ENCODE measurements at places on chromosomes 7 and 10. TPM values are rescaled to one million over a fixed set of nuclear protein-coding genes. Genes with fewer than 3 reads are reported as not detected.

GRCh38 chr7:106358103-106358663 lies 73.4 kb upstream of the NAMPT start:
- DNase-seq: no peak

DNA sequence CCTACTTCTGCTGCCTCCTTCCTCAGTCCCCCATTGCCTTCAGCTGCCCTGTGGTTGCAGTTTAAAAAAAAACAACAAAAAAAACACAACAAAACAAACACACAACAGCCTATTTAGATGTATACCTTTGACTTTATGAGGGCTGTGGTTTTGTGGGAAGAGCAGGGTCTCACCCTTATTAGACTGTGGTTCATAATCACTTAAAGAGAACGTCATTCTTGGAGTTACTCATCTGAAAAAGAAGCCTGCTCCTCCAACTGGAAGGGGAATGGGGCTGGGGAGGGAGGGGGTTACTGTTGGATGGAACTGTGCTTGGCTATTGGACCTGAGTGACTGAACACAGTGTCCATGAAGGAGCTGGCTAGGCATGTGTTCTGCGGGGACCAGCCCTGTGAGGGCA lies 48.1 kb downstream of the SDK1 start:
- no peak for DNase-seq

CDHR3 gene
- total RNA-seq: 0.92 TPM

ERVW-1 gene
- total RNA-seq: not detected

LSM8 gene
- total RNA-seq: 54.4 TPM

PNLIPRP3 gene
- total RNA-seq: not detected

PLXNA4 gene
- 45.4 TPM for total RNA-seq

- peak; percentile 67 for DNase-seq
These were observed 25.8 kb downstream of the TES start for GRCh38 chr7:116236020-116236630.

DNA sequence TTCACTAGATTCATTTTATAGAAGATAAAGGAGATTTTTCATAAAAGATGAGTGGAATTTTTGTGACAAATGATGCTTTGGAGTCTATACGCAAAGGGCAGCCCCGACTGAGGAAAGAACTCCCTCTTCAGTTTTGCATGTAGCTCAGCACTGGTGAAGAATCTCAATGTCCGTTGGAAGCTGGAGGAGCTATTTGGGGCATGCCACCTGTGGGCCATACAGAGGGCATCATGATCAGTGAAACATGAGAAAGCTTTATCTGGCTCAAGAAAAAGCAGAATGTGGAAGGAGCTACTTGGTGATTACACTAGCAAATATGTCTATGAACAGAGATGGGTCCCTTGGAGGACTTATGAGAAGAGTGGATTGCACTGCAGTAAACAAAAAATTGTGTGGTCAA lies 1359.3 kb downstream of the REEP3 start:
- DNase-seq: no peak

SRGN gene
- total RNA-seq: 168 TPM

DNA sequence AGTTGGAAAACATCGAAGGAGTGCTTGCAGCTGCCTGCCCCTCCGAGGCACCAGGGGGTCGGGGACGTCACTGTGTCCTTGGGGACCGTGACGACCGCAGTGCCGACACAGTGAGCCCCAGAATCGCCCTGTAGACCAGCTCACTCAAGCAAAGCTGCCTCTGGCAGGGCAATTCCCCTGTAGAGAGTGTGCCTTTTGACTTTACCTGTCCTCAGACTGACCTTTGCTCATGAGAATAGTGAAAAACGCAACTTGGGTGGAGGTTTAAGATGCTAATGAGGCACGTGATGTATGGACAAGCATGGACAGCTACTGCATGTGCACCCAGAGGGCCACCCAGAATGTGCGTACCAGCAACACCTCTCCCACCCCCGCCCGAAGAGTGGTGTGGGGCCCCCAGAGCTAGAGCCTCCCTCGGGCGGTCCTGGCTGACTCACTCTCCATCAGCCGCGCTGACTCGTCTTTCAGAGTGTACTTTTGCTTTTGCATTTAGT lies 271.9 kb downstream of the ADARB2 start:
- no peak for DNase-seq

DNA sequence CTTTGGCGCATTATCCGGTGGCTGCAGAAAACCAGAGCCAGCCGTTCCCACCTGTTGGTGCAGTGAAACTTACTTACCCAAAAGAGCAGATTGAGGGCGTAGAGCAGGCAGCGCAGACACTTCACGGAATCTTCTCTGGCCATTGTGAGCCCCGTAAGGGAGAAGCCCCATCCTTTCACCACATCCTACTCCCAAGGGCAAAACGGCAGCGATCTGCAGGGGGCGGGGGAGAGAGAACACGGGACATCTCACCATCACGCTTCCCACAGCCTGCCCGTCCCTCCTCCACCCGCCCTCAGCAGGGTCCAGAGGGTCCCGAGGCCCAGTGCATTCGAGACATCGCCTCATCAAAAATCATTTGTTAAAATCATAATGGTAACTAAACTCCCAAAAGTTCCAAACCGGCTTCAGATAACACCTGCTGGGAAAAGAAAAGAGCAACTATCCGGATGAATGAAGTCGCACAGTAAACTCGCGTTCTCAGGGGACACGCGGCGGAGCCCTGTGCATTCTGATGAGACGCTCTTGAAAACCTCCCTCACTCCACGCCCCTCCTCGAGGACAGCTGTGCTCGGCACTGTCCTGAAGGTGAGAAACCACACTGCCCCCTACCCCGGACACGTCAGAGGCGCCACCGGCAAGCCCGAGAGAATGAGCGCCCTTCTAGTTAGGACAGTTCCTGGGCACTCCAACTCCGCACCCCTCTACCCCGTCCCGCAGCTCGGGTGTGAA lies 1.2 kb downstream of the TSPAN12 start:
- DNase-seq: peak; percentile 21

- DNase-seq: no peak
These were observed 578 bp downstream of the CACUL1 start for GRCh38 chr10:118754229-118754555.

GRCh38 chr10:102371295-102371694 lies 24.2 kb upstream of the NFKB2 start:
- DNase-seq: no peak

TRIM4 gene
- total RNA-seq: 26.7 TPM

DNA sequence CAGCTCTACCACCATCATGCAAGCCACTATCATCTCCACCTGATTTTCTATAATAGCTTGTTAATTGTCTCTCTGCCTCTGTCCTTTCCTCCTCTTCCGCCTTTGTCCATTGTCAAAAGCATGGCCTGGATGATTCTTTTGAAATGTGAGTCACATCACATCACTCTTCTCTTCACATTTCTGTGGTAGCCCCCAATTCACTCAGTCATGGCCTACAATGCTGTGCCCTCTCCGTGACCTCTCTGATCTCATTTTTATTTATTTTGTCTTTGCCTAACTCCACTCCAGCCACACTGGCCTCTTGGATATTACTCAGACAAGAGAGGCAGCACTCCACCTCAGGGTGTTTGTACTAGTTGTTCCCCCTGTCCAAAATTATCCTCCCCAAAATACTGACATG lies 4.9 kb upstream of the ABCB4 start:
- no peak for DNase-seq

ASIC3 gene
- total RNA-seq: 3.2 TPM

GRCh38 chr7:3754493-3755341 lies 453.7 kb downstream of the SDK1 start:
- no peak for DNase-seq

DNA sequence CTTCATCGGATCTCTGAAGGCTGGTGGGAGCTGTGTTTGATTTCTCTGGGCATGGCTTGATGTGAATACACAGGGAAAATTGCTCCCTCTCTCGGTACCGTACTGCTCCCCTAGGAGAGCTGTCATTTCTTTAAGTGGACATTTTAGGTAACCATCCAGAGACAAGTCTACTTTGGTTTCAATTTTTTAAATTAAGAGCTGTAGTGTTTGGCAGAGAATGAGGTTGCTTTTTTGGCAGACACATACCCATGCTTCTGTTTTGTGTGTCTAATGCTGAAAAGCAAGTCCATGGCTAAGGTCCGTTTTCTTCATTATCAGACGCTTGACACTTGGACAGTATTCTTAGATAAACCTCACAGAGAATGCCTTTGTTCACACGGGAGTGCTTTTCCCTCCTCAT lies 61.3 kb upstream of the TRIL start:
- no peak for DNase-seq

OR13A1 gene
- not detected for total RNA-seq

DNA sequence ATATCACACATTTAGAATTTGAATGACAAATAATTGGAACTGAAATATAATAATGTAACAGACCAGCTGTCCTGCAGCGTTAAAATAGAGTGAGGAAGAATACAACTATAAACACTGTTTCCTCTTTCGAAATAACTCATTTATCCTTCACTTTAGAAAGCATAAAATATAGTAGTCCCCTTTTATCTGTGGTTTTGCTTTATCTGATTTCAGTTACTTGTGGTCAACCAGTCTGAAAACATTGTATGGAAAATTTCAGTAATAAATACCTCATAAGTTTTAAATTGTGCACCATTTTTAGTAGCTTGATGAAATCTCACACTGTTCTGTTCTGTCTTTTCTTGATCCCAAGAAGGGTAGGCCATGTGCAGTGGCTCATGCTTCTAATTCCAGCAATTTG lies 31.7 kb downstream of the POLR1F start:
- no peak for DNase-seq

DNA sequence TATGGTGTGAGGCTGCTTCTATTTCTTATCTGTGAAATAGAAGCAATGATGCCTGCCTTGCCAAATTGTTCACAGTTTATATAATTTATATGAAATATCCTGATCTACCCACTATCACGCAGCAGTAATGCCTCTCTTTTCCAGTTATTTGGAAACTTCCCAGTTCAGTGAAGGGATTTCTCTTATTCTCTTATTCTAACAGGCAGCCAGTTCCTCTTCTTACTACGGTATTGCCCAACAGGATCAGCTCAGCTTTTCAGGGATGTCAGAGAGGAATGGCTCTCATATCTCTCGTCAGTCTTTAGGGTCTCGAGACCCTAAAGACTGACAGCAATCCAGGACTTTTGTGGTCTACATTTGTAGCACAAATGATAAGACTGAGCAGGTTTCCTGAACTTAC lies 215.6 kb downstream of the CREB5 start:
- DNase-seq: no peak

CNTNAP2 gene
- total RNA-seq: not detected

DNA sequence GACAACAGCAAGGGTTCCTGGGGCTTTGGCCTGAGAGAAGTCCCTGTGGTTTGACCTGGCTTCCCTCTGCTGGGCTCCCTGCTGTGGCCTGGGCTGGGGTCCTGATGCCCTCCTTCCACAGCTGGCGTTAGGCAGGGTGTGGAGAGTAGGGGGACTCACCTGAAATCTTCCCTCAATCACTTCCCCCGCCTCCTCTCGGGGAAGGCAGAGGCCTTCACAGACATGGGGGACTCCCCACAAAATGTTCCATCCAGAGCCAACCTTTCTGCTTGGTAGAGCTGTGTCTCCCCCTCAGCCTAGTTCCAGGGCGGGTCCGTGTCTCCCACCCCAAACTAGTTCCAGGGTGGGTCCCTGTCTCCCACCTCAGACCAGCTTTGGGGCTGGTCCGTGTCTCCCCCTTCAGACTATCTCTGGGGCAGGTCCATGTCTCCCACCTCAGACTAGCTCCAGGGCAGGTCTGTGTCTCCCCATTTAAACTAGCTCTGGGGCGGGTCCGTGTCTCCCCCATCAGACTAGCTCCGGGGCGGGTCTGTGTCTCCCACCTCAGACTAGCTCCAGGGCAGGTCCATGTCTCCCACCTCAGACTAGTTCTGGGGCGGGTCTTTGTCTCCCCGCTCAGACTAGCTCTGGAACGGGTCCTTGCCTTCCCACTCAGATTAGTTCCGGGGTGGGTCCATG lies 2.2 kb downstream of the PVRIG start:
- no peak for DNase-seq

MCM10 gene
- total RNA-seq: 68.3 TPM

GRCh38 chr7:13262929-13263530 lies 575.6 kb downstream of the ARL4A start:
- DNase-seq: no peak

DNA sequence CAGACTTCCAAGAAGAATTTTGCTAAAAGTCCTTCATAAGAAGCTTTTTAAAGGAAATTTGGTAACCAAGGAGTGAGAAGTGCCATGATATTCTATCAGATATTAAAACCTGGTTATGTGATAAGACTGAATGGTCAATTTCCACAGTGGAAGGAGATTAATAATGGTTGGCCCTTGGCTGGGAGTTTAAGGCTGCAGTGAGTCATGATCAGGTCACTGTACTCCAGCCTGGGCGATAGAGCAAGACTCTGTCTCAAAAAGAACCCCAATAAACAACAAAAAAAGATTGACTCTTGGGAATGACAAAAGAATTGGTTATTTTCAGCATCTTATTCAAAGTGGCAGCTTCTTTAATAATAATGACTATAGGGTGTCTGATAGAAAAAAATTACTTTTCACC lies 37.2 kb downstream of the EXOC4 start:
- DNase-seq: no peak
